ENCODE measurements at places on chromosomes 12 and 14. TPM values are rescaled to one million over a fixed set of nuclear protein-coding genes. Genes with fewer than 3 reads are reported as not detected.
A peak's percentile ranks its signal among the peaks of the same experiment; 100 is the strongest.

The INSM2 gene
- not detected for total RNA-seq

The SLC16A7 gene
- 35.8 TPM for total RNA-seq

DNA sequence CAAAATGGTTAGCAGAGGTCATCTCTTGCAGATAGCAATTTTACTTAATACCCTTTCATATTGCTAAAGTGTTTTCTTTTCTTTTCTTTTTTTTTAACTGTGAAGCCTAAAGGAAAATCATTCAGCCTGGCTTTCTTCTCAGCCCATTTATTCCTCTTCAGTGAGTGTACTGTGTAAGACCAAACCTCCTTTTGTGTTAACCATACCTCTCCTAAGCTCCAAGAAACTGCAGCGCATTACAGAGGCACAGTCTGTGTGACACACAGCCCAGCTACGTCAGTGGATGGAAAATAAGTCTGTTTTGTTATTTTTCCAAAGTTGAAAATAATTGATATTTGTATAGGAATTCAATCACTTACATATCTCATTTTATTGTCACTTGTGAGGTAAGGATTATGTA is 21.7 kb downstream of the DCAF5 start:
- no peaks in the 10 kb centered on the region for H3K36me3 ChIP-seq
- no peak overlapping the region for H3K4me3 ChIP-seq
- peaks cover 66% of the 10 kb centered on the region for H3K4me1 ChIP-seq
- DNase-seq: no peak
- H3K27ac ChIP-seq: peak overlapping the region; percentile 23

DNA sequence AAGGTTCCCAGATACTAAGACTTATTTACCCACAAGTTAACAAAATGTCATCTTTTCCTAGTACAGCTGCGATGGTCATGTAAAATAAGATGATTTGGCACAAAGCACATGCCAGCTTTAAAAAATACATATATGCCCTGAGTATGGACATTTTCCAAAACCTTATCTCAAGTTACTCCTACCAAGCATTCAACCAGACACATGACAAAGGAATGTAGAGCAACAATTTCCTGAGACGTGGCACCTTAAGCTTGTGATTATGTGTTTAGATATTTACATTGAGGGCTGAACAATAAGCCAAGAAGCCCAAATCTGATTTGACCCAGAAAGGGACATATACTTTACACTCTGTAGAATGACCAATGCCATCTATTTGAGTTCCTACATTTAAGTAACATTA is 24.5 kb upstream of the OVCH1 start:
- no peaks in the 10 kb centered on the region for H3K4me1 ChIP-seq
- H3K27me3 ChIP-seq: peaks cover 4% of the 10 kb centered on the region
- no peaks in the 10 kb centered on the region for H3K36me3 ChIP-seq
- no peak overlapping the region for H3K27ac ChIP-seq
- DNase-seq: no peak

DNA sequence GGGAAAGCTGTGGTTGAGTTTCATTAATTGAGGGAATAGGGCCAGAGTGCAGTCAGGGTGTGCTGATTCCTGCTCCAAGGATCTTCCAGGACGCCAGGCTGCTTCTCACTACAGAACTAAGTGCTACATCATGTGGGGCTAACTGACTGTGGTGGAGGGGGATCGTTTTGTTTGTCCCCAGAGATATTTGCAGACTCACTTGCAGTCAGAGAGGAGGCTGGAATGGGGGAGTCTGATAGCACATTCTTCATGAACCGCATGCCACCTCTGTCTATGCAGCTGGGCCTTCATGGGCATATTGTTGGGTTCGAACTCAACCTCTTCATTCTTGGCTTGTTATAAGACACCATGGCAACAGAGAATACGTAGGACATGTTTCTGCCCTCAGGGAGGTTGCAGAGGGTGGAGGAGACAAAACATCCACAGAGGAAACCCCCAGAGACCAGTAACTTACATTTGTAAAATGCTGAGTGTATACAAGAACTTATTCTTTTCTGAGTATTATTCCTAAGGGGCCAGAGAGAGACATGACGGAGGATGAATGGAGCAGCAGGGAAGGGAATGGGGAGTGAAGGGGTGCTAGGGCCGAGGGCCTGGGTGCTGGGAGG is 13.0 kb downstream of the KRT7 start:
- H3K36me3 ChIP-seq: no peaks in the 10 kb centered on the region
- H3K4me1 ChIP-seq: peaks cover 35% of the 10 kb centered on the region
- H3K27ac ChIP-seq: peak overlapping the region; percentile 3
- H3K4me3 ChIP-seq: no peak overlapping the region
- DNase-seq: no peak

DNA sequence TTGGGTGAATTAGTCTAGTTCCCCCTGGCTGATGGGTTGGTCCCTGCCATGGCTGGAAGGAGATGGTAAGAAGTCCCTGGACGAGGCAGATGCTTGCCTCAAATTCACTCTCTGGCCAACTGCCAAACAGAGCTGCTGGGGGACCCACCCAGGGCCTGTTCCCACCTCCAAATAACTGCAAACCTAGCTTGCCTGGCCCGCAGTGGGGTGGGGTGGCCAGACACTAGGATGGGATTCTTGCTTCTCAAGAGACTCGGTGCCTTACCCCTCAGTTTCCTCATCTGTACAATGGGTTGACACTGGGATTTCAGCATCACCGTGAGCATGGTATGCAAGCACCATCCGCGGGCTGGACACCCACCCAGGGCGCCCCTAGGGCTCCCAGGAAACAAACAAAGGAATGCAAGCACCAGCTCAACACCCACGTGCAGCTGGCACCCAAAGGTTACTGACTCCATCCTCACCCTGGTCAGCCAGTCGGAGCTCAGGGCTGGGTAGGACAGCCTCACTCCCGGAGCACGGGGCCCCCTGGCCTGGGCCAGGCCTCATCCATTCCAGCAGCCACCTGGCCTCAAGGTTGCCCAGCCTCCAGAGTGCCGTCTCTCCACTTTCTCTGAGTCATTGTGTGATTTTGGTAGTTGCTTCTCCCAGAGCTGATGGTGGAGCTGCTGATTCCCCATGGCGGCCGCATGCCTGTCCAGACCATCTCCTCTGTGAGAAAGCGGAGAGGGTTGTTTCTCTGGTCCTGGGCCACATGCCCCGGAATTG is 205.2 kb upstream of the RTL1 start:
- H3K27me3 ChIP-seq: peaks cover under 1% of the 10 kb centered on the region
- no peaks in the 10 kb centered on the region for H3K36me3 ChIP-seq
- no peak overlapping the region for H3K4me3 ChIP-seq
- no peak overlapping the region for H3K27ac ChIP-seq

Data from activated CD4-positive, alpha-beta memory T cell treated with anti-CD3 and anti-CD28 coated beads for 36 hours (primary cell).